Epithelial cell of proximal tubule (primary cell): ENCODE measurements at places on chromosomes 16 and 17. TPM values are rescaled to one million over a fixed set of nuclear protein-coding genes. Genes with fewer than 3 reads are reported as not detected.

FBF1 gene
- total RNA-seq = 5.5 and 9.0 TPM in 2 replicates

USP43 gene
- total RNA-seq = 7.8 and 10.3 TPM in 2 replicates

KRT9 gene
- not detected in 2 replicates for total RNA-seq

ATMIN gene
- total RNA-seq = 21.2 and 30.5 TPM in 2 replicates

PRSS36 gene
- total RNA-seq = 0.29 and 1.3 TPM in 2 replicates

TMC6 gene
- total RNA-seq = 38.4 and 52.1 TPM in 2 replicates

MYOCD gene
- 0.36 and 2.2 TPM in 2 replicates for total RNA-seq
